ENCODE measurements at places on chromosomes 3 and 15.

DNA sequence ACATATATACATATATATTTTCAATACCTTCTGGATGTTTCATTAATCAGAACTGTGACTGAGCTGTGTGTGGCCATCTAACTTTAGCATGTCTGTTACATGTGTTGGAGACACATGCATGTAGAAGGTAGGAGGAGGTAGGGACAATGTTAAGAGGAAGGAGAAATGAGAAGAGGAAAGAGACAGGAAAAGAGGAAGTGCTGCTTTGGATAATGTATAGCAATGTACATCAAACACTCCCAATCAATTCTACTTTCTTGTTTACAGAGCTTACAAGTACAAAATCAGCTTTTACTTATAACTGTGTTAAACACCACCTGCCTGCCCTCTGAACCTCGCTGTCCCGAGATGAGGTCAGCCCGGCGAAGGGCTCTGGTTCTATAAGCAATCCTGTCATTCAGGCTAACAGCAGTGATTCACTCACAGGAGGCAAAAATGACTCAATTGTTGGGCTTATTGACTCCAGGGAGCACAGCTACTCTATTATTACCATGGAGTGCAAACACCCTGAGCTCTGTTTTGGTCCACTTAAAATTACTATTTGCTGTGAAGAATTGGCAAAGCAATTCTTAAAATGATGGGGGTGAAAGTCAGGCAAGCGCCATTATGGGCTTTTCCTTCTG is 188.9 kb downstream of the MEIS2 start:
- DNase-seq = no peak

DNA sequence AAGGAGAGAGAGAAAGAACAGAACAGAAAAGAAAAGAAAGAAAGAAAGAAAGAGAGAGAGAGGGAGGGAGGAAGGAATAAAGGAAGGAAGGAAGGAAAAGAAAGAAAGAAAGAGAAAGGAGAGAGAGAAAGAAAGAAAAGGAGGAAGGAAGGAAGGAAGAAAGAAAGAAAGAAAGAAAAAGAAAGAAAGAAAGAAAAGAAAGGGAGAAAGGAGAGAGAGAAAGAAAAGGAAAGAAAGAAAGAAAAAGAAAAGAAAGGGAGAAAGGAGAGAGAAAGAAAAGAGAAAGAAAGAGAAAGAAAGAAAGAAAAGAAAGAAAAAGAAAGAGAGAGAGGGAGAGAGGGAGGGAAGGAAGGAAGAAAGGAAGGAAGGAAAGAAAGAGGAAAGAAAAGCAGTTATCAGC is 108.8 kb downstream of the ARPP21 start:
- no peak for DNase-seq

DNA sequence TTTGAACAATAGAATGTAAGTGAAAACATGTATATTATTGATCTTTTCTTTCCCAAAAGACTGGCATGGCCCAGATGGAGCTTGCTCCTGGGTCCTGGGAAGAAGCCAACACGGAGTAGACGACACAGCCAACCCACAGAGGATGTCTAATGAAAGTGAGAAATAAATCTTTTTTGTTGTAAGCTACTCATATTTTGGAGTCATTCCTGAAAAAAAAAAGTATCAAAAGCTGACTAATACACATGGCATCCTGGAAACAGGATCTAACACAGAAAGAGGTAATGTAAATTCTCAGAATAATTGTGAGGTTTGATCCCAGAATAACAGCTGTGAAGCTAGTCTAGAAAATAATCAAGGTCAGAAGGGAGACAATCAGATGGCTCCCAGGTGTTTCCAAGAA is 12.6 kb upstream of the FRMD5 start:
- DNase-seq = no peak

GRCh38 chr15:38130740-38131498 is 121.7 kb upstream of the SPRED1 start:
- DNase-seq = no peak

DNA sequence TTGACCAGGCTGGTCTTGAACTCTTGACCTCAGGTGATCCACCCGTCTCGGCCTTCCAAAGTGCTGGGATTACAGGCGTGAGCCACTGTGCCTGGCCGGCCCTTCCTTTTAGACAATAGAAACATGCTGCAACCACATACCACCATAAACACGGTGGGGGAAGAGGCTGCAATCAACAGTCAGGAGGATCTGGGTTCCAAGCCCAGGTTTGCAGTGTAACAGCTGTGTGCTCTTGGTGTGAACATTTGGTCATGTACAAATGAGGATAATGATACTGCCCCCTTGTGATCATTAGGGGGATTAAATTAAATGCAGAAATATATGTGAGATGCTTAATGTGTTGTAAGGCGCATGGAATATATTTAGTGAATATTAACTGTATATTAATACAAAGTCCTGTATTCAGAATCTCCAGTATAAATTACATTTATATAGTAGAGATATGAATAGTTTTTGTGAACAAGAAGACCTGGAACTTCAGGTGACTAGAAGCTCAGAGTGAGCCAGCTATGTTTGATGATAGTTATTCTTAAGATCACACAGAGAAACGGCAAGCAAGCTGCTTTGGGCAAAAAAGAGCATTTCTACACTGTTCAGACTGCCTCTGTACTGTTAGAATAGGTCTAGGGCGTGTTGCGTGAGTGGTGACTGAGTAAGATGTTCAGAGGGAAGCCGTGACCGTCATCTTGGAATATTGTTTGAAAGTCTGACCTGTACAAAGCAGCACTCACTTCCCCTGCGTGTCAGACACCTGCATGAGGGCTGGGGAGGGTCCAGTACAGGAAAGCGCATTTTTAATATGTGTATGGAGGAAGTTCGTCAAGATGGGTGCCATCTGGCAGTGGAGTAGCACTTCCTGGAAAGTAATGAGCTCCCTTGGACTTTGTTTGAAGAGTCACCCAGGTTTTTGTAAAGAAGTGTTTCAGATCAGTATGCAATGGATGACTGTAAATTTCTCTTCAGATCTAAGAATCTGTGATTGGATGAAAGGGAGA is 125.8 kb downstream of the PGPEP1L start:
- peak; percentile 69 for DNase-seq

DNA sequence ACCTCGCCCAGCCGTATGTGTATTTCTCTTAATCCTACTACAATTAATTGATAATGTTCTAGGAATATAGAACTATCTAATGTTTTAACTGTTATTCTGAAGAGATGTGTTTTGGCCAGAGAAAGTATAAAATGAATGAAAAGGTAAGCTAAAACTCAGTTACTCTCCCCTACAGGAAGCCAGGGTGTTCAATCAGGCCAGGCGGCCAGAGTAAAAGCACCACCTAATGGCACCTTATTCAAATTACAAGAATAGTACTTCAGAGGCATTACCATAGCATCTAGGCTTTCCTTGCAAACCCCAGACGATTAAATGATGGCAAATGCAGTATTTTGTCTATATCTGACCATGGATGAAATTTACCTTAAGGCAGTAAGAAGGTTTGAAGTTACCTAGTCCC is 10.4 kb downstream of the SLC12A8 start:
- no peak for DNase-seq

GRCh38 chr3:57967590-57967989 is 40.6 kb upstream of the FLNB start:
- no peak for DNase-seq

- DNase-seq = no peak
Observed at GRCh38 chr3:151561878-151562277, 101.0 kb upstream of the IGSF10 start.

DNA sequence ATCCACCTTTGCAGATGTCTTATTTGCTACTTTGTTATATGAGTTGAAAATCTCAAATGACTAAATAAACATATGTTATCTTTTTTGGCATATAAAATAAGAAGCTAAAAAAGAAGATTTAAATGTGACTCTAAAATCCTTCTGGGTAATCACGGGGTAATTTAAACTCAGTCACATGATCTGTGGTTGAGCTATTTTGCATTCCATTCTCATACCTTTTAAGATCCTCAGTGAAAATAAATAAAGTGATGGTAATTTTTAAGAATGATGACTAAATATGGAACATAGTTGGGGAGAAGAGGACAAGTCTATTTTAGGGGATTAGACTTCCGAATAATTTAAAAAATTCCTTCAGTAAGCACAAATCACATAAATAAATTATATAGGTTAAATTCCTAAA is 1076.8 kb downstream of the TUSC7 start:
- no peak for DNase-seq

DNA sequence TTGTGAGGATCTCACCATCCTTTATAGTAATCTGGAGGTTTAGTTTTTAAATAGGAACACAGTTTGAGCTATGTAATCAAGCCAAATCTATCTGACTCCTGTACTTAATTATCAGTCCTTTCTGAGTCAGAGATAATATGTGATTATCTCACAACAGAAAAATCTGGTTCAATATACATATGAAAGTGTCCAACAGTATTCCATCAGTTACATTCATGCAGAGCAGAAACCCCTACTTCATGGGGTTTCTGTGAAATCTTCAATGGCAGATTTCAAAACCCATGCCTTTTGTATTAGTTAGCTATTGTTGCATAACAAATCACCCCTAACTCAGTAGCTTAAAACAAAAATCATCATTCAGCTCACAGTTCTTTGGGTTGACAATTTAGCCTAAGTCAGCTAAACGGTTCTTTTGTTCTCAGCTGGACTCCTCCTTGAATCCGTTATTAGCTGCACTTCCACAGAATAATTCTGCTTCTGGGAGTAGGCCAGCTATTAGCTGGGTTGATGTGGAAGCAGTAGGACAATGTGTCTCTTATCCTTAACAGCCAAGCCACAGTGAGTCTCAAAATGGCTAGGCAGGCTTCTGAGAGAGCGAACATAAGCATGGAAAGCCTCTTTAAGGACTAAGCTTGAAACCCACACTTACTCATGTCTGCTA is 42.9 kb upstream of the ARPP21 start:
- DNase-seq = no peak

DNA sequence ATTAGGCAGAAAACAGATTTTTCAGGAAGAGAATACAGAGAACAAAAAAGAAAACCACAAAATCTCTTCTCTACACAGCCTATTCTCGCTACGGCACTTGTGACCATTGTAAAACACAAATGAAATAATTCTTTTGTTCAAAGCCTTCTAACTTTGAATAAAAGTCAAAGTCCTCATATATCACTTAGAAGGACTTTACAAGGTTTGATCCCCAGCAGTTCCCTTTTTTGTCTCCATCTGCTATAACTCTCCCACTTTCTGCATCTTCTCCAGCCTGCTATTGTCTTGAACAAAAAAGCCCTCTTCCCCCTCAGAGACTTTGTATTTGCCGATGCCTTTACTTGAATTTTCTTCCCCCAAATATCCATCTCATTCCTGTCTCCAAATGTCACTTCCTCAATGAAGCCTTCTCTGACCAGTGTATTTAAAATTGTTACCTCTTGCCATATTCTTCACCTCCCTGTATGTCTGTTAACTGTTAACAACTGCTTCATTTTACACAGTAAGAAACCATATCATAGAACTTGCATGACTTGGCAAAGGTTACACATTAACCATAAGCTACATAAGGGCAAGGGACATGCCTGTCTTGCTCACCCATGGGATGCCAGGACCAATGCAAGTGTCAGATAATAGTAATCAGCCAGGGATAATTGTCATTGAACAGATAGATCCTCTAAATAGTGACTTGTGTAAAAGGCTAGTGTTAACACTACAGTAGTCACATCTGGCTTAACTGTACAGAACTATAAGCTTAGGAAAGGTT is 122.4 kb downstream of the CBLB start:
- no peak for DNase-seq

GRCh38 chr15:66138892-66139590 is 114.5 kb downstream of the MEGF11 start:
- no peak for DNase-seq

GRCh38 chr3:52693071-52693470 is 7.2 kb downstream of the GNL3 start:
- DNase-seq = no peak

DNA sequence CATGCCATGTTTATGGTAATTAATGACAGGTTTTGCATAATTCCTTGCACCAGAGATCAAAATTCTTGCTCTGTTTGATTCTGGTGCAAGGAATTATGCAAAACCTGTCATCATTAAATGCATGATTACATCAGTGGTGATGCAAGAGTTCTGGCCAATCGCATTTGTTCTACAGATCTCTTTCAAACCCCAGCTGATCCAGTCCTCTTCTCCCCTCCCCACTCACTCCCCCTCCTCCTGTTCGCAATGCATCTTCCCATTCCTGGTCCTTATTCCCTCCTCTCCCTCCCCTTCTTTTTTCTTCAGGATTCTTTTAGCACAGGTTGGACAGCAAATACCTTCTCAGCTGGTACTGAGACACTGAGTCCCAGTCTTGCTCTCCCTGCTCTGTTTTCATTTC is 82.1 kb downstream of the GABRB3 start:
- DNase-seq = no peak

- DNase-seq = no peak
Observed at GRCh38 chr15:71333839-71334238, 218.6 kb downstream of the THSD4 start.

DNA sequence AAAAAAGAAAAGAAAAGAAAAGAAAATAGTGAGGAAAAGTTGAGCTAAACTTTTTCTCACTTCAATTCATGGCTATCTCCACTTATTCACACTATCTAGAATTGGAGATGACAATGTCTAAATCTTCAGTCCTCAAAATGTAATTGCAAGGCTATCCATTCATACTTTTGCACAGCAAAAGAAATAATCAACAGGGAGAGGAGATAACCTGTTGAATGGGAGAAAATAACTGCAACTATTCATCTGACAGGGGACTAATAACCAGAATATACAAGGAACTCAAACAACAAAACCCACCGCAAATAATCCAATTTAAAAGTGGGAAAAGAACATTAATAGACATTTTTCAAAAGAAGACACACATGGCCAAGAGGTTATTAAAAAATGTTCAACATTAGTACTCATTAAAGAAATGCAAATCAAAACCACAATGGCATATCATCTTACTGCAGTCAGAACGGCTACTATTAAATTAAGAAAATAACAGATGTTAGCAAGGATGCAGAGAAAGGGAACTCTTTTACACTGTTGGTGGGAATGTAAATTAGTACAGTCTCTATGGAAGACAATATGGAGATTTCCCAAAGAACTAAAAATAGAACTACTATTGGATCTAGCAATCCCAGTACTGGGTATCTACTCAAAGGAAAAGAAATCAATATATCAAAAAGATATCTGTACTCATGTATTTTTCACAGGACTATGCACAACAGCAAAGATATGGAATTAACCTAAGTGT is 73.5 kb upstream of the PPIB start:
- DNase-seq = no peak
